AG08395 (cell line): ENCODE measurements at places on chromosomes 5 and 9.

DNA sequence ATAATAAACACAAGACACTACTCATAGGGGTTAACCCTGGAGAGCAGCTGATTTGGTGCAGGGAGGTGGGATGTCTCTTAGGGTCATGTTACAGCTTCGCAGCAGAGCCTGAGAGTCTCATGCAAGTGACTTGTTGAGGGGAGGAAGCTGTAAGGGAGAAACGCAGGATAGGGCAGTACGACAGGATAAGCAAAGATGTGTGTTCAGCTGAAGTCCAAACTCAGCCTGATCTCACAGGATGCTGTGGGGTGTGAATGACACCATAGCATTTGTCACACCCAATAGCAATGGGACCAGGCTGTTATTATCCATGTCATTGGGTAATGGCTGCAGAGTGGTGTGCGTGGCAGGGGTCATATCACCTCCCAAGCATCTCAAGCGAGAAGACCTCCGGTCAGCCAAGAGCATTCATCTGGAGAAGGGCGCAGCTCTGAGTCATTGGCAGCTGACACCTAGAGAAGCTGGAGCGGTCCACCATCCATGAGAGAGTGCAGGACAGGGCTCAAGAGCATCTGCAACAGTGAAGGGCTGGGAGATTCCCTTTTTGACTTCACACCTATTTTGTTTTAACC is 49.2 kb upstream of the RPL26L1 start:
- peak; percentile 55 for DNase-seq

DNA sequence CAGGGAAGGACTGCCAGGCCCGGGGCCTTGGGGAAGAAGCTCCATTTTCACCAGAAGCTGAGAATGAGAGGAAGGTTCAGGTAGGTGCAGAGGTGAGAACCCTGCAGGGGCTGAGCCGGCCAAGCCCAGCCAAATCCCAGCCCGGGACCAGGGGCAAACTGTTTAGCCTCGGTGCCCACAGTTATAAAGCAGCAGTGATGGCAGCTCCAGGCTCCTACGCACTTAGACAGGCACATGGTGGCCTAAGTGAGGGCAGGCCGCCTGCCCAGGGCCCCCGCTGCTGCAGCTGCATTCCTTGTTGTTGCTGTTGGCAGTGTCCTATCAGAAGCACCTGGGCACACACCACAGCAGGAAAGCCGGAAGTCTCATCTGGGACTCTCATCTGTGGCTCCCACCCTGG is 159.9 kb upstream of the FOXD4L5 start:
- no peak for DNase-seq

- DNase-seq, result no peak
Measured at GRCh38 chr9:81604306-81605169, 84.8 kb downstream of the TLE1 start.

DNA sequence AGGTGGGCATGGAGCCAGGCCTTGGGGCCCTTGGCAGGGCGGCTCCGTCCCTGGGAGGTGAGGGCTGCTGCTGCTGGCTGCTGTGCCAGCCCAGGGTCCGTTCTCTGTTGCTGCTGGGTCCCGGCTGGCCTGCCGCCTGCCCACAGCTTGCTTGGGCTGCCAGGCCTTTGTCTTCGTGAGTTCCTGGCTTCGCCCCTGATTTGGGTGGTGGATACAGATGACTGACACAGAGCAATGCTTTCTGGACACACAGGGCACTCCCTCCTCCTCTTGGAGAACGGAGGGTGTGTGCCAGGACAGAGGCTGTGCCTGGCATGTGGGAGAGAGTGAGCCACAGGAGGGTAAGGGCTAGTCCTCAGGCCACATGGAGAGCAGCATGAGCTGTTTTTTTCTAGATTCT is 166.1 kb downstream of the MACROH2A1 start:
- no peak for DNase-seq

- DNase-seq, result no peak
Measured at GRCh38 chr9:70081120-70081495, 37.5 kb downstream of the MAMDC2 start.

DNA sequence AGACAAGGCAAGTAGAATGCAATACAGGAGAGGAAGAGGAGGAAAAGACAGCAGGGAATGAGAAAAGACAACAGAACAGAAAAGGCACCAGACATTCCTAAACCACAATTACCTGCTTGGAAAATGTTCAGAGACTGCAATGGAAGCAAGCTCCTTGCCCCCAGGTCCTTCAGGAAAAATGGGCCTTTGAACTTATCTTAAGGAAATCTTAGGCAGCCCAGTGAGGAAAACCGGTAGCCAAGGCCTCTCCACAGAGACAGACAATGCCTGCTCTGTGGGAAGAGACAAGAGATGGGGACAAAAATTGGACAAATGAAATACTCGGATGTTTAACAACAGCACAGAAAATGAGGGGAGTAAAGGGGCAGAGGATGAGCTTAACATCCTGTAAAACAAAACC is 31.2 kb downstream of the HTR4 start:
- no peak for DNase-seq

GRCh38 chr9:92952906-92953610 is 5.7 kb downstream of the FGD3 start:
- no peak for DNase-seq

DNA sequence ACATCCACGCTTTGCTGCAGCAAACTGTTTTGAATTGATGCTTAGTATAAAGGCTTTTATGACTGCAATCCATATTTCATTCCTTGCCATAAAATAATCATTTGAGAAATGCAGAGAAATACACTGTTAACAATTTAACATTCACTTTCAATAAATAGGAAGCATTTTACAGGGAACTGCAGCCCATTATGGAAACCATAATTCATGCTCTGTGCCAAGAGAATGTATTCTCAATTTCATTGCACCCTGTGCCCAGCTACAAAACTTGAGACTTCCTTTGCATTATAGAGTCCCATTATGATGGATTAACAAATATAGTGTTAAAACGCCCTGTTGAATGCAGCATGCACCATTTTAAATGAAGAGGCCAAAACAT is 134.0 kb downstream of the MED10 start:
- no peak for DNase-seq

DNA sequence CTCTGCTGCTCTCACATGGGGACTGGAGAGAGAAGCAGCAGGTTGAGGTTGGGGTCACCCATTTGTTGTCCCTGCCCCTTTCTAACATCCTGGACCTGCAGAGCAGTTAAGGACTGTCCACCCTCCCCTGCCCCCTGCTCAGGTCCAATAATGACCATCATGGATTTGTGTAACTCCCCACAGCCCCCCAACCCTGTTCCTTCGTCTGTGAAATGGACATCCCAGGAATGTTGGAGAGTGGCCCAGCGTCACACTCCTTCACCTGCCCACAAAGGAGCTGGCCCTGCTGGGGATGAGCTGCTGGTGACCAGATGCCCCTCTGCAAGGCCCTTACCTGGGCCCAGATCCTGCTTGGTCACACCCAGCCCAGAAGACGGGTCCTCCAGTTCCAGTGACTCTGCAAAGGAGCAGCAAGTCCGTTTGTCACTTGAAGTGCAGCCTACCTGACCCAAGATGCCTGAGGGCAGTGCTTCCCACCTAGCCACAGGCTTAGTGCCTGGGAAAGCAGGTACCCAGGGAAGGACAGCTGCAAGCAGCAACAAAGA is 10.4 kb downstream of the CD74 start:
- no peak for DNase-seq

DNA sequence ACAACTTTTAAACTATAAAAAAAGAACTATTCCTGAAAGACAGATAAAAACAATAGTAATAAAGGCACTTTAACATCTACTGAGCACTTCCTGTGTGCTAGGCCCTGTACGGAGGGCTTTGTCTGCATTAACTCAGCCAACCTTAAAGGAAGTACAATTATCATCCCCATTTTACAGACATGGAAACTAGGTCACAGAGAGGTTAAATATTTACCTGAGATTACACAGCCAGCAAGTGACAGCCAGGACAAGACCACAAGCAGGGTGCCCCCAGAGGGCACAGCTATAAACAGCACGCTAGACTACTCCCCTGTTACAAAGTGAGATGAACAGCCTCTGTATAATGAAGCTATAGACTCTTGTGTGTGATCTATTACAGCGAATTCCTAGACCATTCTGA is 25.5 kb downstream of the DDX31 start:
- no peak for DNase-seq

- no peak for DNase-seq
Measured at GRCh38 chr5:29389993-29390392, 1803.5 kb upstream of the CDH6 start.

GRCh38 chr5:119405419-119405818 is 46.9 kb upstream of the HSD17B4 start:
- DNase-seq, result no peak

DNA sequence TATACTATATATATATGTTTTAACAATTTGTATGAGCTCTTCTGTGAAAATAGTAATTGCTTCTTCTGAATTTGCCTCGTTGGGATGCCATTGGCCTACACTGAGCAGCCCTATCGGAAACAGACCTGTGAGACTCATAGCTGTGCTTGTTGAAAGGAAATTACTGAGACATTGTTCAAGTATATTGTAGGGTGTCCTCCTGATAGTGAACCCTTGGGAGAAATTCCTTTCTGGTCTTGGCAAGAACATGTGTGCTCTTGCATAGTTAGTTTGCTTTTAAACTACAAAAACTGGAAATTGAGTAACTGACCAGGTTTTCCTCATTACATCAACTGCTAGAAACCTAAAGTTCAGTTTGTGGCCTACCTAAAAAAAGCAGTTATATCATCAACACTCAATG is 160.9 kb downstream of the LURAP1L start:
- DNase-seq, result peak; percentile 25

GRCh38 chr9:7342229-7342628 is 457.3 kb downstream of the DMAC1 start:
- DNase-seq, result no peak

GRCh38 chr5:52204310-52204709 is 583.4 kb upstream of the ITGA1 start:
- DNase-seq, result no peak

- DNase-seq, result no peak
Measured at GRCh38 chr5:66769030-66769733, 173.0 kb downstream of the MAST4 start.
